ENCODE measurements at places on chromosomes 2 and 18.

GRCh38 chr2:10817413-10817812 is 4.8 kb upstream of the PDIA6 start:
- DNase-seq = no peak

DNA sequence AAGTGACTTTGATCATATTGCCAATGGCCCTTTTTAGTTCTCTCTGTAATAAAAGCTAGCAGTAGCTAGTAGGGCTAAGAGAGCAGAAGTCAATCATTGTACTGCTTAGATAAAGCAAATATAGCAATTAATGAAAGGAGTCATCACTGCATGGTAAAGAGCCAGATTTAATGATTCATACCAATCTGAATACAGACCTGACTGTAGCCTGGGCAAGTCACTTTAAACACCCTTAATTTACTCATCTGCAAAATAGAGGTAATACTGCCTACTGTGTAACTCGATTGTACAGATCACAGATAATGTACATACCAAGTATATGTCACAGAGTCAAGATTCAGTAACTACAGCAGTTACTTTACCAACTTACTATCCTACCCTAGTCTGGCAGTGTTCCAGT is 63.6 kb downstream of the ASXL2 start:
- DNase-seq = no peak

- DNase-seq = no peak
Measured at GRCh38 chr2:218708086-218708485, 2.5 kb upstream of the TTLL4 start.

DNA sequence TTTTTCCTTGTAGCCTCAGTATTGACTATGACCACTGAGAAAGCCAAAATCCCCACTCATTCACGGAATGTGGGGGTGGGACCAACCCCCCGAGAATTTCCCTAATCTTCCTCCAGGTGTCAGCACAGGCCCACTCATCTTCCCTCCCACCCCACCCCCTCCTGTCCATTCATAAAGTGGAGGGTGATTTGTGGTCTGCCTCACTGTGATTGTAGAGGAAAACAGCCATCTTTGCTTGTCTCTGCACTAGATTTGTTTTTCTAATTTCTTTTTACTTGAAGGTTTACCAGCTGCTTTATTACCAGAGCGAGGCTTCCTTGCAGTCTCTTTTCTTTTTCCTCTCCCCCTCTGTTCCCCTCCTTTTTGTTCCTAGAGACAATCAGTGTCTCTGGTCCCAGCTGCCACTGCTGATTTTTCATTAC is 171.8 kb downstream of the ICOS start:
- no peak for DNase-seq

GRCh38 chr2:232511336-232511890 is 8.8 kb upstream of the PRSS56 start:
- no peak for DNase-seq

DNA sequence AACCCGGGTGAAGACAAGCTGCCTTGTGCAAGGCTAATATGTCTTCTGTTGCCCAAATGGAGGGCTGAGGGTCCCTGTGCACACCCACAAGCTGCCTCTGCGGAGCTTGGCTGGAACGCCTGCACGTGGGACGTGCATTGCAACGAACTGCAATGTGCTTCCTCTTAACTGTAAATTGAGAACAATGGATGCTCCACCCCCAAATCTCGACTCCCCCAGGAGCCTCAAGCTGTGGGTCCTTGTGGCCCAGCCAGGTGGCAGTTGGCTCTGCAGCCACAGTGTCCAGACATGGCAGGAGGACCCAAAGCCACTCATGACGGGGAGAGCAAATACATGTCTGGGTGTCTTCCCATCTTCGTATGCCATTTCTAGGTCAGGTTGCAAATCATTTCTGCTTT is 90.1 kb downstream of the TWIST2 start:
- DNase-seq = peak; percentile 47

DNA sequence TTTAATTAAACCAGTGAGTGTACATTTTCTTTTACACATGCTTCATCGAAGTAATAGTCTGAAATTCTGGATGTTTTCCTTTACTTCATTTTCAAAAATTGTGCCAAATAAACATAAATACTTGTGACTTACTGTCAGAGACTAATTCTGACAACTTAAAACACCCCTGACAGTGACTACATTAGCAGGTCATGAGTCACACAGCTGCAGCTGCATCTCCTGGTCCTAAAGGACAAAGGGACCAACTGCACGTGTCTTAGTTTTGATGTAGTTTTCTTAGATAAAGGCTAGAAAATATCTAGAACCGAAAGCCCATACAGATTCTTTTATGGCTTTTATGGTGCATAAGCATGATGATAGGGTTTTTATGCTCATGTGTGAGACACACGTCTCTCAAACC is 29.6 kb upstream of the DSC3 start:
- no peak for DNase-seq

DNA sequence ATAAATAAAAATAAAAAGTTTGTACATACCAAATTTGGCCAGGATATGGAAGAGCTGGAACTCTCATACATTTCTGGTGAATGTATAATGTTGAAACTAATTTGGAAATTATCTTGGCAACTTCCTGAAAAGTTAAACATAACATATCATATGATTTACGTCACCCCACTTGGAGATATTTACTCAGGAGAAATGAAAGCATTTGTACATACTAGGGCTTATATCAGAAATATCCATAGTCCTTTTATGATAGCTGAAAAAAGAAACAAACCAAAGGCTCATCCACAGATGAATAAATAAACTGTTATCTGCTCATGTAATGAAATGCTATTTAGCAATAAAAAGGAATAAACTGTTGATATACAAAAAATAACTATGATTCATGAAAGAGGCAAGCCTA is 318.2 kb upstream of the NRXN1 start:
- DNase-seq = no peak

GRCh38 chr2:38788306-38788705 is 10.3 kb downstream of the GEMIN6 start:
- no peak for DNase-seq

DNA sequence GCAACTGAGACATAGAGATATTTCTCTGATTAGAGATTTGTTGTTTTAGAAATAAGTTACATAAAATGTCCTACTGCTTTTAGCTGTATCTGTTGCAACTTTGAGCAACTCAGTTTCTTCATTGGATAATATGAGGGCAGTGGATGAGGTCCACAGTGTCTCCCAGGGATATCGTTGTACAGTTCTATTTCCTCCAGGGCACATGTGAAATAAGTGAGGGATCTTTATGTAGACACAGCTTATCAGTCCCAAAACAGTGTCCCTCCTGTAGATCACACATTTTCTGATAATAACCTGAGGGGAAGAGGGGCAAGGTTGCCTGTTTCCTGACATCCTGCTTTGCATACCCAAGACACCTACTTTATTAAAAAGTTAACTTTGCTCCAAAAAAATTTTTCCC is 1231.2 kb upstream of the ZEB2 start:
- DNase-seq = no peak

DNA sequence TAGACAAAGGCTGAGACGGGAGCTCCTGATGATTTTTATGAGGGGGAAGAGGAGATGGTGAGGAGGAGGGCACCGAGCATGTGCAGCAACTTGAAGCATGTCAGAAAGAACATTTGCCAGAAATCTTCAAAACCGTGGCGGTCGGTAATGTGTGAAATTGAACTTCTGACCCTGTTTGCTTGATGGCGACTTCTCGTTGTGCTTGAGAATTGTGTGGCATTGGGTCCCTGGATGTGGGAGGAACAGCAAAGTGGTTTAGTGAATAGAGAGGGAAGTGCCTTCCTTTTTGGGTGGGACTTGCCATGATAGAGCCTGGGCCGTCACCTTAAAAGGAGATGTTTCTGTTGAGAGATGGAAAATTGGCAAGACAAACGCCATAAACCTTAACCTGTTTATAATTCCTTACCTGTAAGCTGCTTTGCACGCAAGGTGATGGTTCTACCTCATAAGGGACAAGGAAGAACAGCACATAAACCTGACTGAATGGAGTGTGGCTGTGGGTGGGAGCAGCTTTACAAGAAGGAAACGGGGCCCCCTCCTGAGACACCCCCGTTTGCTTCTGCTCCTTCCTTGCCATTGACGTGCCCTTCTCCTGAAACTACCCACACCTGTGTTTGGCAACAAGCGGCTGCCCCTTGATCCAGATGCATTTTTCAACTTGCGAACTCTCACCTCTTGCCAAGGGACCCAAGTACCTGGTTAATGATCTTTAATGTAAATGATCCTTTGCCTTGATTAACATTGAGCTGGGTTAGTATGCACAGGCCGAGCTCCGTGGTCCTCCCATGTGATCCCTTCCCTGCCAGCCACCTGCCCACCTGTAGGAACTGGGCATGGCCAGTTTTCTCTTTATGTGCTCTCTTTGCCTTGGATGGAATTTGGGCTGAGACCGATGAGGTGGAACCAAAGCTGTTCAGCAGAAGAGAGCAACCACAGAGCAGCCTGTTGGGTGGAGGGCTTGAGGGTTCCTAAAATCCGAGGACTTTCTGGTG is 153.2 kb downstream of the NEDD4L start:
- no peak for DNase-seq

- DNase-seq = no peak
Measured at GRCh38 chr2:233996461-233996860, 54.0 kb upstream of the SPP2 start.

DNA sequence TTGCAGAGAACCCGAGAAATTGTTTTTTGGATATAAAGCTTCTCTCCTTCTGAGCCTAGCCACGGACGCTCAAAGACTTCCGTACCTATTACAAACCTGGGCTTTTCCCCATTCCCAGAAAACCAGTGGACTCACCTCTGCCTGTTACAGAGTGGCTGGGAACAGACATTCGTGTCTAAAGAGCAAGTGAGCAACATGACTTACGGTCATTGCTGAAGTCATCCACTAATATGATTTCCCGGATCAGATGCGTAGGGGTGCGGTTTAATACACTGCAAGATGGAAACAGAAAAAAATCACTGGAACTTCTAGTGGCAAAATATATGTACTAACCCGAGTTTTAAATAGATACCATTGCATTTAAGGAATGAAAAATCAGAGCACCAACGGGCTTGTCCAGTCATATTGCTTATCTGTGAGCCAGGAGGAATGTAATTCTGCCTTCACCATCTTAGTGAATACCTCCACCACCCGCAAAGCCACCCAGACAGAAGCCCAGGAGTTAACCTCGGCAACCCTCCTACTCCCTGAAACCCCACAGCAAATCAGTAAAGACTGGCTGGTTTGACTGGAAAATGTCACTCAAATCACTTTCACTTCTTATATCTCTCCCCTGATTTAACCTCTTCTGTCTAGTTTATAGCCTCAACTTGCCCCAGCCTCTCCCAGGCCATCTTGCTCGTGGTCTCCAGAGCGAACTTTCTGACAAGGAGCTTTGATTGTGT is 151.1 kb upstream of the CAPN13 start:
- DNase-seq = no peak

- DNase-seq = no peak
Measured at GRCh38 chr2:26148501-26148900, 24.4 kb upstream of the GAREM2 start.

- DNase-seq = no peak
Measured at GRCh38 chr18:65380571-65380970, 370.2 kb upstream of the CDH7 start.

- DNase-seq = no peak
Measured at GRCh38 chr18:61413396-61413795, 80.2 kb downstream of the CDH20 start.

DNA sequence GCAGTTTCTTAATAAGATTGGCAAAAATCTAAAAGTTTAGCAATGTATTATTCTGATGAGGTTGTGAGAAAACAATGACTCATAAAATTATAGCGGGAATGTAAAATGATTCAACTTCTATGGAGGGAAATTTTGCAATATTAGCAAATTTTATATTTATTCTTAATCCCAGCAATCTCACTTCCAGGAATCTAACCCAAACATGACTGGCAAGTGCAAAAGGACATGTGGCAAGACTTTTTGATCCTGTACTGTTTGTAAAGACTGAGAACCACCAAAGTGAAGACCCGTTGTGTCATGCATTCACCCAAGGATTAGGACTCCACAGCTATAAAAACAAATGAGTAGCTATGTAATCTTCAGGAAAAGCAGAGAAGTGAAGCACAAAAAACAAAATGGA is 234.8 kb upstream of the KYNU start:
- no peak for DNase-seq

- no peak for DNase-seq
Measured at GRCh38 chr2:116329280-116329679, 1485.2 kb upstream of the DDX18 start.

Measured in type B pancreatic cell (in vitro differentiated cells).